ENCODE measurements at places on chromosomes 1 and 21. TPM values are rescaled to one million over a fixed set of nuclear protein-coding genes. Genes with fewer than 3 reads are reported as not detected.

DNA sequence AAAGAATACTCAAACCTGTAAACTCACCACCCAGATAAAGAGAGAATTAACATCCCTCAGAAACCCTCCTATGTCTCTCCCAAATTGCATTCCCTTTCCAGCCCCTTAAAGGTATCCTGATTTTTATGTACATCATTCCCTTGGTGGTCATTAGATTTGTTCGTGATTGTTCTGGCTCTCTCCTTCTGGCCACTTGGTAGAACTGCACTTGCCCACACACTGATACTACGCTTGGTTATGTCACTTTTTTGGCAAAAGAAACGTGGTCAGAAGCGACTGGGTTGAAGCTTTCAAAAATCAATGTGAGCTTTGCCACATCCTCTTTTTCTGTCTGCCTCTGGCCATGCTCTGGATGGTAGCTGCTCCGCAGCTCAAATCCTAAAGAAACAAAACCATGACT, 76.3 kb downstream of the KRTAP19-8 start:
- DNase-seq: no peak

The CTXND2 gene
- total RNA-seq: not detected

GRCh38 chr1:1121611-1122077, 5.8 kb upstream of the C1orf159 start:
- no peak for DNase-seq

GRCh38 chr1:152328801-152329391, 3.9 kb upstream of the FLG start:
- DNase-seq: no peak

DNA sequence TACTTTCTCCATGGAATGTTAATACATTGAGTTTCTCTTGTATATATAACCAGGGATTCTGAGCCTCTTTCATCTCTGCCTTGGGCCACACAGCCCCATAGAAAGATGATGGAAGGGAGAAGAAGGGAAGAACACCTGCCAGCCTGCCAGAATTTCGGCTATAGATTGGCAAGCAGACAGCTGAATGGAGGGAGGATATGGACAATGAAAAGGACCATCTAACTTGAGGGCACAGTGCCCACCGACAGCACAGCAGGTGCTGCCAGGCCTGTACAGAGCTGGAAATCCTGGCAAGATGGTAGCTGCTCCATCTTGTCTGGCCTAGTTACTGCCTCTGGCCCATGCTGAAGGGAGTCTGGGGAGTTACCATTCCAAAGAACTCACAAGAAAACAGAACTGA, 244.3 kb downstream of the FGGY start:
- no peak for DNase-seq

DNA sequence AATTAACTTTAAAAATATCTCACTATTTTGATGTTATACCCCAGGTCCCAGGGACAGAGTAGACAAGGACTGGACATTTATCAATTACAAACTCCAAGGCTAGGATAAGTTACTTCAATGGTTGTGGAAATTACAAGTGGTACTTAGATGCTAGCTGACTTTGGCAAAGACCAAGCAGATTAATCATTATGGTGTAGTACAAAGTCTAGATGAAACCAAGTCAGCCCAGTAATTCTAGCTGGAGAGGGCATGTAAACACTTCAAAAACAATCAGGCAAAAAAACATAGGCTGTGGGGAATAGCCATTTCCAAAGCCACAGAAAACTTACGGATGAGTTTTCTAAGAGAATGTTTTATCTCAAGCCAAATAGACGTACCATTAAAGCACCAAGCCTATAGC, 124.5 kb downstream of the TSEN15 start:
- no peak for DNase-seq

Measured in activated CD8-positive, alpha-beta T cell treated with anti-CD3 and anti-CD28 coated beads, Interleukin-2, amount 10 ng/mL, durations not matched to agents 7 days and 5 days (primary cell).